Omental fat pad (tissue), 4 donors: ENCODE measurements at places on chromosomes 7 and 10. TPM values are rescaled to one million over a fixed set of nuclear protein-coding genes. Genes with fewer than 3 reads are reported as not detected.
A peak's percentile ranks its signal among the peaks of the same experiment; 100 is the strongest.

GRCh38 chr7:83547526-83547925, 101.4 kb downstream of the SEMA3E start:
- DNase-seq: no peak

DNA sequence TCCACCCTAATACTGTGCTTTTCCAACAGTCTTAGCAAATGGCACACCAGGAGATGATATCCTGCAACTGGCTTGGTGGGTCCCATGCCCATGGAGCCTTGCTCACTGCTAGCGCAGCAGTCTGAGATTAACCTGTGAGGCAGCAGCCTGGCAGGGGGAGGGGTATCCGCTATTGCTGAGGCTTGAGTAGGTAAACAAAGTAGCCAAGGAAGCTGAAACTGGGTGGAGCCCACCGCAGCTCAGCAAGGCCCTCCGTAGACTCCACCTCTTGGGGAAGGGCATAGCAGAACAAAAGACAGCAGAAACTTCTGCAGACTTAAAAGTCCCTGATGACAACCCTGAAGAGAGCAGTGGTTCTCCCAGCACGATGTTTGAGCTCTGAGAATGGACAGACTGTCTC, 399.0 kb downstream of the CCSER2 start:
- no peak for DNase-seq

Gene LRIT1
- total RNA-seq: not detected

GRCh38 chr10:22611425-22612115, 102.8 kb downstream of the PIP4K2A start:
- no peak for DNase-seq

DNA sequence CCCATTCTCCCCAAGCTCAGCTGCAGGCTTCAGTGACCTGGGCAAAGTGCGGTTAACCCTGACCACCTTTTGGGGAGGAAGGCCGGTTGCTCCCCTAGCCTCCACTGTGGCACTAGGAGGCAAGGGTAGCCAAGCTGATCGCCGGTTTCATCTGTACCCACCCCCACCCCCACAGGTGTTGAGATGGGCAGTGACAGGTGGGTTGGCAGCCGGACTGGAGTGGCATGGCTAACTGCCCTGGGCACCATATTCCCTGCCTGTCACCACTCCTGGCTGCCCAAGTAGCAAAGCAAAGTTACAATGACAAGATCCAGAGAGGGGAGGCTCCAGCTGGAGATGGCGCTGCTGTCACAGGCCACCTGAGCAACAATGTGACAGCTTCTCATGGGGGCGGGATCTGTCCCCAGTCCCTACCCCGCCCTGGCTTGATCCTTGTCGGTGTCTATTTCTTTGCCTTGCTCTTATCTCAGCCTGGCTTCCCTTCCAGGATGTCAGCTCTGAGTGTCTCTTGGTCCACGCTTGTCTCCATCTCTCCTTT, 27.0 kb upstream of the BMS1 start:
- DNase-seq: no peak

- no peak for DNase-seq
These were observed 148.9 kb downstream of the ZEB1 start for GRCh38 chr10:31467791-31468535.

- DNase-seq: no peak
These were observed 135.3 kb downstream of the PTPRN2 start for GRCh38 chr7:158452331-158452730.

Gene GRID1
- total RNA-seq: 3.2 TPM

Gene SNCG
- 252 TPM for total RNA-seq

Gene PTF1A
- total RNA-seq: not detected

DNA sequence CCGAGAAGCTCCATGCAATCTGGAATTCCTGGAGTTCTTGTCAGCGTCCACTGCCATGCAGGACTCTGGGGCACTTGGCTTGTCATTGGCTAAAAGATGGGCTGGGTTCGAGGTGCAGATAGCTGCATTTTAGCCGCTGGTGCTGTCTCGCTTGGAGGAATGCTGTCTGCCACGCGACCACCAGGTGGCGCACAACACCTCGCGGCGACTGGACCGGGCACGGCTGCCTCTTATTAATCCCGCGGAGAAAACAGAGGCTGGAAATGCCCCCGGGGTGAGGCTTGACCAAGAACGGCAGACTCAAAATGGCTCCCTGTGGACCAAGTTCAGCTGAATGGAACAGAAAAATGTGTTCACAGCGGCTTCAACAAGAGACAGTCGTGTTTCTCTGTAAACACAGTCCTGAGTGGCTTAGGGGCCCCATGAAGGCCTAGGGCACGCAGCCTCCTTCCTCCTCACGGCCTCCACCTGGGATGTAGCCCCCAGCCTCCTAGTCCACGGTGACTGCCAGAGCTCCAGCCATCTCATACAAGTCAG, 46.2 kb downstream of the AOC1 start:
- DNase-seq: peak; percentile 67

- no peak for DNase-seq
These were observed 330.4 kb upstream of the ANKRD30A start for GRCh38 chr10:36794981-36795380.

Gene LBX1
- total RNA-seq: not detected

Gene LRRC18
- total RNA-seq: not detected

DNA sequence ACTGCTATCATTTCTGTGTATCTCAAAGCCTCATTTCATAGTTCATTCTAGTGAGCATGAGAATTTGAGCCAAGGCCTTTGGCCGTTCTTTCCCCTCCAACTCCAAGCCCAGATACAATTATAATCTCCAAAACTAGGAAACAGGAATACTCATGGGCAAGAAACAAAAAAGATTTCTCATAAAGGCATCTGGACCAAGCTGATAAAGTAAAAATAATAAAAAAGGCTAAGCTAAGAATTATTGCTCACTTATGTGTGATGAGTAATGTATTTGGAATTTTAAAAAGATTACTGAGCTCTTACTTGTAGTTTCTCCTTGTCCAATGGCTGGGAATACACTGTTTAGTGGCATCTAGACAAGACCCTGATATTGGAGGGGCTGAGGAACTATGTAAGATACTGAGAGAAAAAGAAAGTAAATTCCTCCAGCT, 196.4 kb upstream of the POM121L12 start:
- DNase-seq: no peak

- no peak for DNase-seq
These were observed 547.4 kb downstream of the PHTF2 start for GRCh38 chr7:78345979-78346378.

DNA sequence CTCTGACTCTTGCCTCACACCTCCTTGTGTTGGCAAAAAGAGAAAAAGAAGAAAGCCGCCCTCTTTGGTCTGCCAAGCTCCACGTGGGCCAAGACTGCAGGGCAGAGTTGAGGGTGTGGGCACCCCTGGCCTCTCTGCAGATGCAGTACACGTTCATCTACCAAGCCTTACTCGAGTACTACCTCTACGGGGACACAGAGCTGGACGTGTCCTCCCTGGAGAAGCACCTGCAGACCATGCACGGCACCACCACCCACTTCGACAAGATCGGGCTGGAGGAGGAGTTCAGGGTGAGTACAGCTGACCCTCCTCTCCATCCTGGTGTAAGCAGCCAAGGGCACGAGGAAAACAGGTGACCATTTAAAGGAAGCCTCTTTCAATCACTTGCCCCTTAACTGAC, 56.1 kb downstream of the MKI67 start:
- no peak for DNase-seq

DNA sequence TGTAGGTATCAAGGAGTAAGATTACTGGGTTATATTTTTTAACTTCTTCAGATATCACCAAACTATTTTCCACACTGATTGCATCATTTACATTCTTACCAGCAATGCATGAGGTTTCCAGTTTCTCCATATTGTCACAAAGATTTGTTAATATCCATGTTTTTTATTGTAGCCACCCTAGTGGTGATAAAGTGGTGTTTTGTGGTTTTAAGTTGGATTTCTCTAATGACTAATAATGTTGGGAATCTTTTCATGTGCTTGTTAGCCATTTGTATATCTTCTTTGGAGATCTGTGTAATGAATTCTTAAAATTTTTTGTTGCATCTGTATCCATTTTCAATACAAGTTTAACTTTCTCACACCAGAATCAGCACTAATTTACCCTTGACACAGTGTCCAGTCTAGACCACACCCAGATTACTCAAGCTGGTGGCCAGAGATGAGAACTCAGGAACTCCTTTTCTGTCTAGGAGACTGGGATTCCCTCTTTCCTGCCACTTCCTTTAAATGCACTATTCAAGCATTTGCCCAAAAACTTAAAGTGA, 67.0 kb upstream of the PLXDC2 start:
- DNase-seq: no peak

Gene SHTN1
- 29.9 TPM for total RNA-seq

DNA sequence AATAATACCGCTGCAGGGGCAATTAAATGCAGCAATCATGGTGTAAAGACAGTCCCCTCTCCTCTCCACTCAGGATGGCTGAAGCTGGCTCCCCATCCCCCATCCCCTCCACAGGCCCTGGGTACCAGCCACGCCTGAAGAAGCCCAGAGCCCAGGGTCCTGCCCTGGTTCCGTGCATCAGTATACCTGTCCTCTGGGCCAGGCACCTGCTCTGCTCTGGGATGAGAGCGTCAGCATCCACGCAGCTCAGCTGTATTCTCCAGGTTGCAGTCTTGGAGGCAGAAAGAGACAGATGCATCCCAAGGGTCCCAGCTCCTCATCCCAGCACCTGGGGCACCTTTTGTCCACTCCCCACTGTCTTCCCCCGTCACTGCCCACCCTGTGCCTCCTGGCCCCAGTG, 233.8 kb downstream of the TCERG1L start:
- no peak for DNase-seq

DNA sequence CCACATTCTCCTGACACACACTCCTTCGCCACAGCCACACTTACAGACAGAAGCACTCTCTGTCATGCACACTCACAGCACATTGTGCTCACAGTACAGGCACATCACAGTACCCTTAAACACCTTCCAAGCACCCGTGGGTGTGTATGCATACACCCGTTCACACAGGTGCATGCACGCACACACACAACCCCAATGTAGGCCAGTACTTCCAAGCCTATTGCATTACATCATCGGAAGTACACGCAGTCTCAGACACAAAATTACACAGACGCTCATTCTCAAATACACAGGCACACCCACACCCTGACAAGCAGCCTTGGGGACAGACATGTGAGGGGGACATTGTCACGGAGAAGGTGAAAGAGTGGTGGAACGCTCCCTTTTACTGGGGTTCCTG, 11.1 kb downstream of the KAZALD1 start:
- no peak for DNase-seq

DNA sequence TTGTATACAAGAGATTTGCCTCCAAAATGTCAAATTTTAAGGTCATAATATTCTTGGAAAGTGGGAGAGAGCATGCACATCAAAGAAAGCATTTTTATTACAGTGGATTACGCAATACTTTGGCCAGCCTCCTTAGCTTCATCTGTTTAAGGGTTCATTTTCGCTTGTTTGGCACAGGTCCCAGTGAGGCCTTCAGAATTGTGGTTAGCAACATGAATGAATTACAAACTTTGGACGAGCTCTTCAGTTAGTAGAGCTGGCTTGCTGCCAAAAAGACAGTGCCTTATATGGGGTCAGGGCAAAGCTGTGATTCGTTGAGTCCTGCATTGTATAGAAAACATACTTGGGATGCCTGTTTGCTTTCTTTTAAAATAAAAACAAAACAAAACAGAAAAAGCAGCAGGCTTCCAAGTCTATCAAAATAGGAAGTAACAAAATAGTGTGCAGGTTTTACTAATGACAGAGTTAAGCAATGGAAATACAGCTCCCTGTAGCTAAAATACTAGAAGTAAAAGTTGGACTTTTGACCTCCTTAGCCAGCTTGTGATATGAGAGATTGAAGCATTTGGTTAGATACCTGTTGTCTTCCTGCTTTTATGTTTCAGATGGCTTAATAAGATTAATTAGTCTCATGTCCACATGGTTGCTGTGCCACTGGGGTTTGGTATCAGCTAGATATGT, 190.8 kb downstream of the MLLT10 start:
- DNase-seq: peak; percentile 89
